ENCODE measurements at places on chromosomes 4 and X.

DNA sequence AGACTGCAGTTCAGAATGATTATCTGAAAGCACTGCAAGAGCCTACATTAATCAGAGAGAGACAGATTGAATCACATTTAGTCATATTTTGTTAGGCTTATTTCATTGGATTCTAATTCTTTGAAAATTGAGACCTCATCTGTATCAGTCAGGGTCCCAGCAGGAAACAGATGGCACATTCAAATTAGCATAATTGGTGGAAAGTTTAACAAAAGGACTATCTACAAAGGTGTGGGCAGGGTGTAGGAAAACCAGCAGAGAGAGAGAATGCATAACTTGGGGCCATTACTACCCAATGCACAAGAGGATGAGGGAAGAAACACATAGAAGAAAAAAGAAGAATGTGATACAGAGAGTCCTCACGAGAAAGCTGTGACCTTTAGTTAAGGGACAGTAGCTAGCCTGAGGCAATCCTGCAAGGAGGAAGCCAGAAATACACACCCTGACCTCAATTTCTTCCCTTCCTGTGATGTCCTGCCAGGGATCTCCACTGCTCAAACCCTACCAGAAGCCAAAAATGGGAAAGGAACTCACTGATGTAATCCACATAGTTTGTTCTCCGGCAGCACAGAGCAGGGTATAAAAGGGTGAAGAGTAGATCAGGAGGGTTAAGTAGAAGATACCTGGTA is 17.7 kb upstream of the XKRX start:
- no peak for DNase-seq

GRCh38 chrX:150239946-150240642 is 123.0 kb upstream of the MAMLD1 start:
- DNase-seq = no peak

- no peak for DNase-seq
Measured at GRCh38 chr4:11724731-11725130, 296.0 kb upstream of the HS3ST1 start.

- DNase-seq = no peak
Measured at GRCh38 chr4:23874536-23874901, 15.3 kb downstream of the PPARGC1A start.

DNA sequence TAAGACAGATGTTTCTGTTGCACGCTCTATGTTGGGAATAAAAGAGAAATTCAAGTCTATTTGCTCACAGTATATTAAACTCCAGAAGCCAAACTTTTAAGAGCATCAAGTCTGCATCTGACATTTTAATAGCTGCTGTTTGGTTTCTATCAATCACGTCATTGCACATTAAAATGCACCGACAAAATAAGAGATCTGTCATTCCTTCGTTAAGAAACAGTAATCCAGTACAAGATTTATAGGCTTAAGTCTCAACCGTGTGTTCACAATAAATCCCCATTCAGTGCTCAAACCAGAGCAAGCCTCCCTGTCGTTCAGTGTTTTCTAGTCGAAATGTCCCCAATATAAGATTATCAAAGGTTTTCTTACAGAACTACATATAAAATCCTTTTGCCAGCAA is 89.0 kb upstream of the BMPR1B start:
- DNase-seq = no peak

DNA sequence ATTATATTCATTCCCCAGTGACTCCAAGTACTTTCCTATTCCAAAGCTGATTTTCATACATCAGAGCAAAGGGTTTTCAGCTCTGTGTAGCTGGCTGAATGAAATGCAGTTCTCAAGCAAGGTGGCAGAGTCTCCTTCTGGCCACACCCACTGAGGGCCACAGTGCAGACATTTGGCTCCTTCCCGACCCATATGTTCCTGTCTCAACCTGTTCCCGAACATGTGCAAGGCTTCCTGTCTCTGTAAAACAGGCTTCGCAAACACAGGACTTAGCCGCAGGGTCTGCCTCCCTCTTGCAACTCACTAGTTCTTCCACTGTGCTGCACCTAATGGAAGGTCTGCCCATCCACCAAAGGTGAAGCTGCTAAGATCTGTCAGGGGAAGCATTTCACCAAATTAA is 249.2 kb downstream of the MID1IP1 start:
- DNase-seq = no peak

DNA sequence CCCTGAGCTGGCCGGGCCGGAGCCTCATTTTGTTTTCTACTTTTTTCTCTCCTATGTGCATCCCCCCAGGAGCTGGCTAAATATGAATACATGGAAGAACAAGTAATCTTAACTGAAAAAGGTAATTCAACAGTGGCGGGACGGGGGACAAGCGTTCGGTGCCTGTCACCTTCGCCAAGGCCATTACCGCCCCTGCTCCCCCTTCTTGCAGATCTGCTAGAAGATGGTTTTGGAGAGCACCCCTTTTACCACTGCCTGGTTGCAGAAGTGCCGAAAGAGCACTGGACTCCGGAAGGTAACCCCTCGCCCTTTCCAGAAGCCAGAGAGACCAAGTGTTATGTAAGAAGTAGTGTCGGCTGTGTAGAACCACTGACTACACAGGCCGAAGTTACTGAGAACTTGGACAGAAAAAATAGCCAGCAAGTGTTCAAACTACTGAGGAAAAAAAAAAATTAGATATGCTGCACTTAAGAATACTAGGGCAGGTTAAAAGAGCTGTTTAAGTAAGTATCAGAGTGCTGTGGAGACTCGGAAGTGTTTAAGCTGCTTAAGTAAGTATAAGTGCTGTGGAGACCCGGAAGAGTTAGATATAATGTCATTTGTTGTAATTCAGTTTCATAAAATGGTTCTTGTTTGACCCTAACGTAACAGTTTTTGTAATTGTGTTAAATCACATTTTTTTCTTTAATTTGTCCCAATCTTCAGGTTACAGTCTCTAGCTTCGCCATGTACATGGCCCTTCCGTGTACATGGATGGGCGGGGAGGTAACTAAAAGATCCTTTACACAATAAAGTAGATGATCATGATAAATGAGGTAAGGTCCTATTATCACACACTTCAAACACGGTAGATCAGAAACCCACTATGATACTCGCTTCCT is 856 bp downstream of the SAT1 start:
- no peak for DNase-seq

- DNase-seq = no peak
Measured at GRCh38 chr4:125526420-125526819, 211.7 kb downstream of the FAT4 start.

DNA sequence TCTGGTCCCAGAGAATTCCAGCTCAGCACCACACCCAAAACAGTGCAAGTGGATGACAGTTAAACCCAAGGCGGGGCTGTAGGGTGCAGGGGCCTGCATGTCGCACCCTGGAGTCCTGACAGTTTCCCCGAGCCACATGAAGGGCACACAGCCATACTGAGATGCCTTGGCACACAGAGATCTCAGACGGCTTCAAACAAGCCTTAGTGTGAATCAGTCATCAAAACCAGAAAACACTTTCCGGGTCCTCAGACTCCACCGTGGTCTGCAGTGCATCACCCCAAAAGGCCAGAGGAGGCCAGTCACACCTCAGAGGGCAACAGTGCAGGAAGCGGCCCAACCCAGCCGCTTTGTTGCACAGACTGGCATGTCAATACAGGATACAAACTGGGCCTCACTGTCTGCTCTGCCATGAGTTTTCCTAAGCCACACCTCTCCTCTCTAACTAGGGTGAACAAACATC is 64.6 kb upstream of the ENPP6 start:
- DNase-seq = no peak

DNA sequence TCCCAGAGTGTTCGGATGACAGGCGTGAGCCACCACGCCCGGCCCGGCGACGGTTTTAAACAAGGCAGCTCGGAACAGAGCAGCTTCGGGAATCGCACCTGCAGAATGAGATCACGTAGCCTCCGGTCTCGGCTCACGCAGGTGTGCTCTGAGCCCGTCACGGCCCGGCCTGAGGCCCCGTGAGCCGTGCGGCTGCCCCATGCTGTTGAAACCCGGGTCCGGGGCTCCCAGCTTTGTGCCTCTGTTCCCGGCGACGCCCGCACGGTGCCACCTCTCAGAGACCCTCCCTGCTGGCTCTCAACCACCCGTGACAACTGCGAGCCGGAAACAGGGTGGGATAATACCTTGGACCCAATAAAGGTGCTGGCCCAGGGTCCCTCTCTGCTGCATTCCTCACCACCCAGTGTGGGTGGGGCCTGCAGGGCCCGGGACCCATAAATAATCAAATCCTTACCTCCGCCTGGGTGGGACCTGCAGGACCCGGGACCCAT is 13.4 kb upstream of the PLCXD1 start:
- DNase-seq = no peak

- DNase-seq = no peak
Measured at GRCh38 chrX:151697522-151697921, 2.3 kb downstream of the PRRG3 start.

- DNase-seq = no peak
Measured at GRCh38 chrX:48611703-48612102, 14.4 kb downstream of the WDR13 start.

DNA sequence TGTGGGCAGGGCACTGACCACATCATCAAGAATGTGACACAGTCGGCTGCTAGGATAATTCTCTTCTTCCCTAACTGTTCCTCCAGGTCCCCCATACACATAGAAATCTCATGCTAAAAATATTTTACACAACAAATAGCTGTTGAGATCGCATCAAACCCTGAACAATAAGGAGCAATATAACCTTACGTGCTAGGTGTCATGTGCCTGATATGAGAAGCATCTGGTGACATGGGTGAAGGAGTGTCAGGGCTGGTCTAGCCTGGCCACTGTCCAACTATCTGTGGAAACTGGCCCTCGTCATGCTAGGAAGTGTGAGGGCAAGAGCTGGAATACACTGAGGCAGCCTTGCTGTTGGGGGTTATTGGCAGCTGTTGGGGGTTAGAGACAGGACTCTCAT is 167.3 kb upstream of the PGRMC2 start:
- DNase-seq = peak; percentile 42

- DNase-seq = no peak
Measured at GRCh38 chr4:25174674-25175073, 14.4 kb upstream of the SEPSECS start.

GRCh38 chr4:122710434-122711308 is 21.8 kb upstream of the BBS12 start:
- no peak for DNase-seq

DNA sequence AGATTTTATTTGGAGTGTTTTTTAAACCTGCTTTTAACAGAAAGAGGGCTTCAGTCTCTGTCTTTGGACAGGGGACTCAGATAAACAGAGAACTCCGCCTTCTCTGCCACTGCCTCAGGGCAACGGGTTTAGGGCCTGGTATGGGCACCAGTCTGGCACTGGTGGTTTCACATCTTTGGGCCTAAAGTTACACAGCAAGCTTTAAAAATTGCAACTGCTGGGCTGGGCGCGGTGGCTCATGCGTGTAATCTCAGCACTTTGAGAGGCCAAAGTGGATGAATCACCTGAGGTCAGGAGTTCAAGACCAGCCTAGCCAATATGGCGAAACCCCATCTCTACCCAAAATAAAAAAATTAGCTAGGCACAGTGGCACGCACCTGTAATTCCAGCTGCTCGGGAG is 10.3 kb upstream of the NAT8L start:
- DNase-seq = no peak
